ENCODE measurements at places on chromosomes 5 and 9. TPM values are rescaled to one million over a fixed set of nuclear protein-coding genes. Genes with fewer than 3 reads are reported as not detected.

The DNAH5 gene
- not detected for total RNA-seq

The CDH9 gene
- not detected for total RNA-seq

The ZNG1F gene
- total RNA-seq = 7.1 TPM

The GPR150 gene
- 0.34 TPM for total RNA-seq

The ADGRD2 gene
- total RNA-seq = not detected

The SPATA31C2 gene
- total RNA-seq = not detected

The SIT1 gene
- not detected for total RNA-seq

The RAD23B gene
- total RNA-seq = 145 TPM

The TRPM6 gene
- total RNA-seq = 0.73 TPM

The ANXA2R gene
- total RNA-seq = 0.36 TPM

The UBE2QL1 gene
- not detected for total RNA-seq

The PPIC gene
- total RNA-seq = 7.6 TPM

The ZFP2 gene
- 1.0 TPM for total RNA-seq

The STOML2 gene
- 252 TPM for total RNA-seq

The PDLIM4 gene
- total RNA-seq = 59.9 TPM

The PCSK5 gene
- total RNA-seq = 0.33 TPM

The SPATA31D4 gene
- not detected for total RNA-seq

The SH3TC2 gene
- 14.5 TPM for total RNA-seq

The SPINK7 gene
- not detected for total RNA-seq

The CNTFR gene
- total RNA-seq = not detected

The TMEM215 gene
- under 0.01 TPM for total RNA-seq

All from melanocyte of skin (primary cell).